ENCODE measurements at places on chromosomes 7 and 10. TPM values are rescaled to one million over a fixed set of nuclear protein-coding genes. Genes with fewer than 3 reads are reported as not detected.

DNA sequence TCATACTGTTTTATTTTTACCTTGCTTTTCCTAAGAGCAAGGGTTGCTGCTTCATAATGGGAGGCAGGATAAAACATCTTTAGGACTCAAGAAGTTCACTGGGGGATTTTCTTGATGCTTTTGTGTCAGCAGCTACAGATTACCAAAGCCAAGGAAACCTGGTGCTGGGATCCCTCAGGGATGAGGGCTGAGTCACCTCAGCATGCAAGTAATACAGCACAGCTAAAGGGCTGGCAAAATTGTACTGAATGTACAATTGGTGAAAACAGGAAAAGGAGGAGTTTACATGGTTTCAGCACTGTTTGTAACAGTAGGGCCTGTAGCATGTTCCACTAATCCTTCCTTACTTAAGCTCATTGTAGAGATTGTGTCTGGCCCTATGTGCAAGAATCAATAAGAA is 1056.8 kb downstream of the SORCS1 start:
- peak; percentile 33 for ATAC-seq

BICC1 gene
- total RNA-seq: 28.2 TPM

GRCh38 chr7:101861218-101861775 is 43.9 kb downstream of the CUX1 start:
- no peak for ATAC-seq

DNA sequence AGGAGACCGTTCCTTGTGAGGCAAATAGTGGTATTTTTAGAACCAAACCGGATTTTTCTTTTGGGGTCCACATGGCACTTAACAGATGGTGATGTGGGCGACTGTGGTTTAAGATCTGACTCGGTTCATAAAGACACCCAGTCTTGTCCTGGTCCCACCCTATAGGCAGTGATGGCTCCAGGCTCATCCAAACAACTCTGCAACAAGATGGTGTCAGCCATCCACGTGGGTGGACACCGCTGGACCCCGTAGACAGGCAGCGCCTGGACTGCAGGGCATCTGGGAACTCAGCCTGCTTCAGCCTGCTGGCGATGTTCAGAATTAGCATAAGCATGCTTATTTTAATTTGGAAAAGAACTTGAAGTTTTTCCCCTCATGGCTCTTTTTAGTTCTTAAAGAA is 258.4 kb upstream of the FZD1 start:
- no peak for ATAC-seq

- ATAC-seq: no peak
Observed at GRCh38 chr7:19020711-19021110, 96.7 kb downstream of the TWIST1 start.

- no peak for ATAC-seq
Observed at GRCh38 chr7:78684201-78684600, 769.3 kb downstream of the MAGI2 start.

TRIM50 gene
- total RNA-seq: 0.78 TPM

AKR1C1 gene
- 2.4 TPM for total RNA-seq

- ATAC-seq: no peak
Observed at GRCh38 chr7:128106821-128107220, 75.6 kb upstream of the LRRC4 start.
